Natural killer cell (primary cell): ENCODE measurements at places on chromosomes 6 and 20. TPM values are rescaled to one million over a fixed set of nuclear protein-coding genes. Genes with fewer than 3 reads are reported as not detected.

Gene VNN1
- total RNA-seq, result not detected

Gene CST4
- not detected for total RNA-seq

Gene RBPJL
- not detected for total RNA-seq

Gene TGM3
- not detected for total RNA-seq

Gene RAB23
- 1.3 TPM for total RNA-seq

Gene CDKN1A
- 19.1 TPM for total RNA-seq

Gene CENPB
- 55.4 TPM for total RNA-seq

Gene TMEM74B
- 0.35 TPM for total RNA-seq

Gene CAPN11
- not detected for total RNA-seq

Gene DLK2
- total RNA-seq, result not detected

Gene RFX6
- not detected for total RNA-seq

Gene LAMA4
- total RNA-seq, result not detected

Gene OOEP
- total RNA-seq, result 1.1 TPM

Gene CYP39A1
- total RNA-seq, result not detected

Gene SPATS1
- total RNA-seq, result not detected

Gene ZSCAN12
- total RNA-seq, result 3.5 TPM

Gene ASIP
- total RNA-seq, result not detected

Gene UNC5CL
- total RNA-seq, result 4.4 TPM

Gene ENPP4
- total RNA-seq, result 25.0 TPM

Gene RSPH9
- total RNA-seq, result not detected

Gene BMP2
- 0.45 TPM for total RNA-seq

Gene ZSWIM3
- total RNA-seq, result 2.3 TPM

Gene RSPH3
- total RNA-seq, result 2.4 TPM

Gene LSM14B
- 56.2 TPM for total RNA-seq

Gene RALGAPB
- total RNA-seq, result 73.1 TPM

Gene SLC26A8
- 0.93 TPM for total RNA-seq

Gene FNDC1
- total RNA-seq, result not detected

Gene ARMH2
- total RNA-seq, result 0.68 TPM

Gene NKX2-4
- total RNA-seq, result not detected

Gene TFAP2D
- not detected for total RNA-seq

Gene RNF114
- 100 TPM for total RNA-seq

Gene BPIFB4
- not detected for total RNA-seq

Gene MUCL3
- total RNA-seq, result not detected

Gene CDSN
- not detected for total RNA-seq

Gene VSTM2L
- not detected for total RNA-seq

Gene SRSF12
- total RNA-seq, result 0.45 TPM

Gene C20orf204
- total RNA-seq, result 4.3 TPM

Gene TRIM40
- 0.26 TPM for total RNA-seq

Gene DYNLRB1
- 58.7 TPM for total RNA-seq

Gene GJA10
- not detected for total RNA-seq

Gene PACRG
- total RNA-seq, result 0.52 TPM

Gene SIRPB1
- total RNA-seq, result 5.3 TPM

Gene PEDS1
- 27.4 TPM for total RNA-seq

Gene EYA2
- total RNA-seq, result not detected

Gene FOXF2
- total RNA-seq, result not detected

Gene MYB
- total RNA-seq, result 0.40 TPM

Gene HMGN4
- 55.7 TPM for total RNA-seq

Gene COL11A2
- total RNA-seq, result 2.0 TPM

Gene MDFI
- not detected for total RNA-seq

Gene SSTR4
- not detected for total RNA-seq

Gene COQ3
- total RNA-seq, result 3.7 TPM

Gene FBXO9
- total RNA-seq, result 88.9 TPM

Gene CLPSL1
- total RNA-seq, result not detected

Gene HTR1E
- not detected for total RNA-seq

Gene C2
- total RNA-seq, result 1.3 TPM

Gene ATP9A
- total RNA-seq, result 46.8 TPM

Gene ZNF391
- total RNA-seq, result 0.19 TPM

Gene MTFR2
- 2.1 TPM for total RNA-seq
